Fibroblast of skin of back (primary cell): ENCODE measurements at places on chromosomes 7 and 10.
A peak's percentile ranks its signal among the peaks of the same experiment; 100 is the strongest.

GRCh38 chr7:112806156-112806555 lies 16.0 kb upstream of the TMEM168 start:
- DNase-seq = no peak

- DNase-seq = no peak
These were observed 96.9 kb upstream of the TNS3 start for GRCh38 chr7:47678641-47679380.

DNA sequence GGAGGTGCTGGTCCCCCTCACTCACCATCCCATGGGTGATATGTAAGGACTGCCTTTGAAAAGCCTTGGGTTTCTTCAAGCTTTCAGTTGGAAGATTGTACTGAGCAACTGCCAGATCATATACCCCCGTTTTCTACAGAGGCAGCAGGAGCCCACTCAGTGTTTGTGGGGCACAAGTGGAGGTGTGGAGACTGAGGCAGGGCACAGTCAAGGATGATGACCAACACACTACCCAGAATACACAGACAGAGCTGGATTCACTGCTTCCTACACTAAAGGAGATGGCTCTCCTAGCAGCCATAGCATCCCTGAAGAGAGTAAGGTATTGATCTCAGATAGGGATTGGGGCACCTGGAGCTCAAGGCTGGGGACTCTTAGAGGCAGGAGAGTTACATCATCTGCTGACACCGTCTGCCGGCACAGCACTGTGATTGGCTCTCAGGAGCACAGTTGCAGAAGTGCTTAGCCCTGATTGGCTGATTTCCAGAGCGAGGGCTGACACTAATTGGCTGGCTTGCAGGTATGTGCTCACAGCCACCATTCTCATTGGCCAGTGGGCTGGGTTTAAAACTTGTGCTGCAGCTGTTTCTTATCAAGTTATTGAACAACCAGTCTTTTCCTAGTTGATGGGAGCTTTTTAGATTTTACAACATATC lies 77.9 kb upstream of the PFKP start:
- no peak for DNase-seq

GRCh38 chr10:77727481-77727880 lies 89.9 kb upstream of the KCNMA1 start:
- DNase-seq = no peak

- no peak for DNase-seq
These were observed 43.7 kb downstream of the KCNMA1 start for GRCh38 chr10:77593771-77594470.

DNA sequence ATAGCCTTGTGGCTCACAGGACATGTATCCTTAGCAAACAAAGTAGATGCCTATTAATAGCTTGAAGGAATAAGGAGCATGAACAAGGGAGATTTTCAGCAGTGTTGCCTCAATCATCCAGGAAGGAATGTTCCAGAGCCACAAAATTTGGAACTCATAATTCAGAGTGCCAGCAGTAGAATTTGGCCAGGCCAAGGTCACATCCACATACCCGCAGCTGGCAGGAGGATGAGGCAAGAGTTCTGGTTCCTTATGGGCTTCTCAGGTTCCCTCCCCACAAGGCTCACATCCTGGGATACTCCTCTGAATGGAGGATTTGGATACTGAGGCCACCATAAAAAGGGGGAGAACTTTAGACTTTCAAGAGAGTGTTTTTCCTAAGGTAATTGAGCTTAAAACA lies 45.8 kb downstream of the SUFU start:
- no peak for DNase-seq

- no peak for DNase-seq
These were observed 253.4 kb downstream of the KIAA1217 start for GRCh38 chr10:24462291-24462813.

- DNase-seq = peak; percentile 12
These were observed 194.1 kb downstream of the EMX2 start for GRCh38 chr10:117736655-117737054.

DNA sequence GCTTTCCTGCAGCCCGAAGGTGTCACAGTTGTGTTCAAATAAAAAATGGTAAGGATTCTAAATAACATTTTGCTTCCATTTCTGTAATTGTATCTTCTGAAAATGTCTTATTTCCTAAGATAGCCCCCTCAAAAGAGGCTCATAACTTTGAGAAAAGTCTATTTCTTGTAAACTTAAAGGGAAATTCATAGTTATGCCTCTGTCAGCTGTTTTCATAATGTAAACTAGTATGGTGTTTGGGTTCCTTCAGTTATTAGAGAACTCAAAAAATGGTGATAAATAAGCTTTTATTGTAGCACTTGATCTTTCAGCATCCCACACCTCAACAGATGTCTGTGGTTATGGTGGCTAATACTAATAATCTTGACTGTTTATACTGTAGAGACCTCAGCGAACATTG lies 57.1 kb downstream of the KLHDC10 start:
- no peak for DNase-seq

- no peak for DNase-seq
These were observed 125.9 kb upstream of the NOBOX start for GRCh38 chr7:144529269-144529926.

- DNase-seq = no peak
These were observed 722.3 kb downstream of the KCNMA1 start for GRCh38 chr10:76915316-76915715.

DNA sequence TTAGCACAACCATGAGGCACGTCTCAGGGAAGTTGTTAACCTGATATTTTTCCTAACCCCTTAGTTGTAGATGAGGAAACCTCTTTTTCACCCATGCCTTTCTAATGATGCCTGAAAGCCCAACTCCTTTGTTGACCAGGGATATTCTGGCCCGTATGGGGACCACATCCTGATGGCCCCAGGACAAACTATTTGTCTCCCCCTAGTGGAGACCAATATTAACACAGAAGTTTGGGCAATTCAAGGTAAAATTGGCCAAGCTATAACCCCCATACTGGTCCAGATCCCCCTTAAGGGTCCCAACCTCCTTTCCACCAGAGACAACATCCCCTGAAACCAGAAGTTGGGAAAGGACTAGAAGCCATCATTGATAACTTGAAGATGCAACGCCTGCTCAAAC lies 893.3 kb downstream of the SORCS1 start:
- no peak for DNase-seq

DNA sequence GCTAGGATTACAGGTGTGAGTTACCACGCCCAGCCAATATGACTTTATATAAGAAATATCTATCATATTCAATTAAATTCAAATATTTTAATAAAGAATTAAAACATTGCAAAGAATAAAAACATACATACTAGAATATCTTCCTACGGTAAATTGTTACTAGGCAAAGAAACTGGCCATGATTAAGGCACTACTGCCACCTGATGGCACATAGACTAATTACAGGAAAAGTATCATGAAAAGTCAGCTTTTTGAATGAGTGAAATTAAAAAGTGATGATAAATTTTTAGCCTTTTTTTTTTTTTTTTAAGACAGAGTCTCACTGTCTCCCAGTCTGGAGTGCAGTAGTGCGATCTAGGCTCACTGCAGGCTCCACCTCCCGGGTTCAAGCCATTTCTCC lies 30.9 kb downstream of the MRPS33 start:
- peak; percentile 1 for DNase-seq

GRCh38 chr10:92640107-92640506 lies 47.2 kb downstream of the KIF11 start:
- DNase-seq = peak; percentile 8

DNA sequence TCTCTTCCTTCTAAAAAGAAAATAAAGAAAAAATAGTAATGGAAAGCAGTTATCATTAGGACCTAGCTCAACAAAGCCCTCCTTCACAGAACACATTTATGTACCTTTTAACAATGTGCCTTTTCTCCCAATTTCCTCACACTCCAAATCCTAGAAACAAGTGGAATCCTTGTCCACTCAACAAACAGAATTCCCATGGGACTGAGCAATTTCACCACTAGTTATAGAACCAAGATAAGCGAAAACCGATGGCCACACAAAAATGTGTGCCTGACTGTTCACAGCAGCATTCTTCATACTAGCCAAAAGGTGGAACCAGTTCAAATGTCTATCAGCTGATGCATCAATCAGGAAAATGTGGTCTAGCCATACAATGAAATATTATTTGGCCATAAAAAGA lies 17.3 kb downstream of the DCLRE1C start:
- no peak for DNase-seq

DNA sequence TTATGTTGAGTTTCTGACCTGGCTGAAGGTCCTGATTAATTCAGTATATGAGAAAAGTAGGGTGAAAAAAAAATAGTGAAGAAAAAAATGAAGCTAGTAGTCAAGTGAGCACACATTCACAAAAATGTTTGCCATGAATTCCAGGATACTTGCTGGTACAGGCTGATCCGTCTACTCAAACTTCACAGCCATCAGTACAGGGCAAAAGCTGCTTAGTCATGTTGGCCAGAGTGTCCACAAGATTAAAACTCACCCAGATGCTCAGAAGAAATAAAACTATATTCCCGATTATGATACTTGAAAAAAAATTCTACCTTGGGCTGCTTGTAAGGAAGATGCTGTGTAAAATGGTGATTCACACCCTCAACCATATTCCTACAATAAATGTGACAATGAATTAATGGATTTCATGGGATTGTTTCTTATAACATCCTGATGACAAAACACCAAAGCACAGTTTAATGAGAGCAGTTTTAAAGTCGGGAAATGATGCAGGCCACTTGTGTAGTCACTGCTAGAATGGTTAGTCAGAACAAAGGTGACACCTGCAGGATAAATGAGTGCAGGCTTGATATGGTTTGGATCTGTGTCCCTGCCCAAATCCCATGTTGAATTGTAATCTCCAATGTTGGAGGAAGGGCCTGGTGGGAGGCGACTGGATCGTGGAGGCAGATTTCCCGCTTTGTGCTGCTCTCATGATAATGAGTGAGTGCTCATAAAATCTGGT lies 49.2 kb upstream of the ANKRD1 start:
- DNase-seq = peak; percentile 78

- no peak for DNase-seq
These were observed 36.2 kb upstream of the CFAP46 start for GRCh38 chr10:132978542-132978941.

DNA sequence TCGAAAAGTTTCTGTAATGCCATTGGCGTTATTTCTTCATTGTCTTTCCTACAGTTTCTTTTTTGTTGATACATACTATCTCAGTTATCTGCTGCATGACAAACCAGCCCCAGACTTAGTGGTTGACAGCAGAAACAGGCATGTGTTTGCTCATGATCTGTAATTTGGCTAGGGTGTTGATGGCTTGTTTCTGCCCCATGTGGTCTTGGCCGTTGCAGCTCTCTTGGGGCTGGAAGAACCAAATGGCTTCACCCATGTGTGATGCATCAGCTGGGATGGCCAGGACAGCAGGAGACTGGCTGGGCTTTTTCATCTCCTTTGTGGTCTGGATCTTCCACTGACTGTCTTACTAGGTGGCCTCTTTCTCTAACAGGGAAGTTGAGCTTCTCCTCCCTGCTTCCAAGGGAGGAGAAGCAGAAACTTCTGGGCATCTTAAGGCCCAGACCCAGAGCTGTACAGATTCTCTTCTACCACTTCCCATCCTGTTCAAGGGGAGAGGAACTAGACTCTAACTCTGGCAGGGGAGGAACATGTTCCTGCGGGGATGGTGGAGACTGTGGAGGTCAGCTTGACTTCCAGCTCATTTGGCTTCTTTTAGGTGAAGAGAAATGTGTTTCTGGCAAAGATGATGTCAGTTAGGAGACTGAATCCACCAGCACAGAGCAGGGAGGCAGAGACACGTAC lies 89.3 kb downstream of the FANK1 start:
- DNase-seq = peak; percentile 52

DNA sequence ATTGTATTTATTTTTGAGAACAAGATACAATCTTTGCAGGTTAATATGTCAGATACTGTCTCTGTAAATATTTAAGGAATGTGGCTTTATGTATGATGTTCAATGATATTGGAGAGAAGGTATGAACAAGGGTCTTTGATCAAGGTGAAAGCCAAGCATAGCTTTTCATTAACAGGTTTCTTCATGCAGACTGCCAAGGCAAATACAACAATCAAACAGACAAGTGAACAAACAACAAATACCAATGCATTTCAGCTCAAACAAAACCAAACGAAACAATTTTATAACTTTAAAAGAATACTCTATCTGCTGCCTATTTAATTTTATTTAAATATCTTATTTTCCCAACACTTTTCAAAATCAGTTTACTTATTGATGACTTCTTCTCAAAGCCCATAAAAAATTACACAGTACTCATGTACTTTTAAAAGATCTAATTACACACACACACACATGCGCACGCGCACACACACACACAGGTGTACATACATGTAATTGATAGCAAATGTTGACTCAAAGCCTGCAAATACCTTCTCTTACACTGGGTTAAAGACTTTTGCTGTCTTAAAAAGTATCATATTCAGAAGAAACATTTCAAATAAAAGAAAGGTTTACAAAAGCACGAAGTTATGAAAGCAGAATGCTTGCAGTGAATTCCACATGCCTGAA lies 201.1 kb upstream of the CCDC6 start:
- DNase-seq = no peak

DNA sequence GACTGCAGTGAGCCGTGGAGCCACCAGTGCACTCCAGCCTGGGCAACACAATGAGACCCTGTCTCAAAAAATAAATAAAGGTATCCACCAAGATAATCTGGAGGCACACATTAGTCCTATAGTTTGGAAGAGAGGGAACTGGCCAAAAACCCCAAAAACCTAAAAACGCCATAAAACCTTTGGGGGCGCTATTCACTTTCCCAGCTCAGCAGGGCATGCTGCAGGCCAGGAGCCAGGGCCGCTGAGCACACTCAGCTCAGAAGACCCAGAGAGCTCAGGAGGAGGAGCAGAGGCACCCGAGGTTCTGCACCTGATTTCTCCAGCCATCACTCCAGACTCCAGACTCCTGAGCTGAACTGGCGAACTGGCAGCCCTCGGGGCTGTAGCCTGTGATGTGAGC lies 167.2 kb upstream of the IMMP2L start:
- no peak for DNase-seq

GRCh38 chr7:91191771-91192170 lies 72.5 kb upstream of the FZD1 start:
- DNase-seq = no peak

GRCh38 chr10:83574770-83575169 lies 564.5 kb upstream of the GHITM start:
- no peak for DNase-seq

DNA sequence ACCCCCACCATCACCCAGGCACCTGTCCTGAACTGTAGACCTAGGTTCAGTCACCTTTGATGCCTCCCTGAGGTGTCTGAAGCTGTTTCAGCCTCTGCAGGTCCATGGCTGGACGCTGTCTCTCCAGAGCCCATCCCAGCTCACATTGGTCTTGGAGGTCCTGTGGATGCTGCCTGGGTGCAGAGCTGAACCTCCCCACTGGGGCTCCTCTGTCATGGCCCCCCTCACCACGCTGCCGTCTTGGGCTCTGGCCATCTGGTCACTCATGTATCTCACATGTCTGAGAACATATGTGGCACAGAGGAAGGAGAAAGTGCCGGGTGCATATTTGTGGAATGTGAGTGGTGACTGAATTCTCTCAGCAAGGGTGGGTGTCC lies 108.9 kb downstream of the NKX6-2 start:
- no peak for DNase-seq

- DNase-seq = no peak
These were observed 51.1 kb downstream of the SHH start for GRCh38 chr7:155761162-155761561.

- peak; percentile 82 for DNase-seq
These were observed 27.1 kb downstream of the OGDH start for GRCh38 chr7:44633254-44634186.
